ENCODE measurements at places on chromosomes 7 and 10.

- no peak for DNase-seq
These were observed 100.1 kb downstream of the USP6NL start for GRCh38 chr10:11511321-11511720.

- DNase-seq: no peak
These were observed 26.6 kb downstream of the DIP2C start for GRCh38 chr10:662686-663465.

DNA sequence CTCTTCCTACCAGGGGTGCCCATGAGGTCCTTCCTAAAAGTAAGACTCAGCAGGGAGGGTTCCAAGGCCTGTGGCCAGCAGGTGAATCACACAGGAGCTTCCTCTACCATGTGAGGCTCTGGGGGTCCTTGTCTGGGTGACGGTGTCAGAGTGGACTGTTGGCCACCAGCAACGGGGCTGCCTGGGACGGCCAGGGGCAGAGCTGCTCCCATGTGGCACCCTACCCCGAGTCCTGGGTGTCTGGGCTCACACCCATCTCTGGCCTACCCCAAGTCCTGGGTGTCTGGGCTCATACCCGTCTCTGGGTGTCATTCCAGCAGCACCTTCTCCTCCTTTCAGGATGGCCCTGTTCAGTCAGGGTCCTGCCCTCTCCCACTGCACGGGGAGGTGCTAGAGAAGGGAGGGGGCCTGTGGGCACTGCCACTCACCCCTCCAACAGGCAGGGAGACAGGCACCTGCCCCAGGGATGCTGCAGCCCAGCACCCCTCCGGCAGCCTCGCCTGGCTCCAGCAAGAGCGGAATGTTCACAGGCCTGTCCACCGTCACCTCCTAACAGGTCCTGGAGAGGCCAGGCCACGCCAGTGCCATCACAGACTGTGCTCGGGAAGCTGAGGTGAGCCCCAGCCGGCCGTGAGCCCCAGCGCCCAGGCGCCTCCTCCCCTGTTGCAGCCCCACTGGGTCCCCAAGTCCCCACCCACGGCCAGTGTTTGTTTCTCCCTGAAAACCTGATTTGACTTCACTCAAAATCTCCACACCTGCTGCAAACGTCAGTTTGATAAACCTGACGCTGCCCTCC, 143.7 kb downstream of the PTPRN2 start:
- DNase-seq: no peak

GRCh38 chr10:85826377-85826776, 540.2 kb downstream of the GRID1 start:
- no peak for DNase-seq

DNA sequence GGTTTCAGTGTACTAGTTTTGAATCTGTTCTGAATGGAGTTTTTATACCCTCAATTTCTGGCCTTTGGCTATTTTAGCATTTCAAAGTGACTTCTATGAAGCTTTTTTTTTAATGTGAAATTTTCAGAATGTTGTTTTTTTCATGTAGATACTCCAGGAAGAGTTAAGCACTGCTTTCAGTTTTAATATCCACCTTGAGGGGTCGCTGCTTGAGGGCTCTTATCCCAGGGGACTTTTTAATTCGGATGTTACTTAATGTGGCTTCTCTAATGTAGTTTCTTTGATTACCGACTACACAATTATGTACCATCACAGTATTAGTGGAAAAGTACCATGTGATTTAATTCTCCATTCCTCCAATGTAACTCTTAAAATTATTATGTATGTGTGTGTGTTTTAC, 5.2 kb downstream of the IFIT5 start:
- no peak for DNase-seq
